Urothelium cell line (cell line): ENCODE measurements at places on chromosomes 2 and 18.

- no peak for DNase-seq
Measured at GRCh38 chr2:207252979-207253645, 87.4 kb upstream of the KLF7 start.

- DNase-seq: no peak
Measured at GRCh38 chr2:105814291-105814940, 69.7 kb downstream of the NCK2 start.

DNA sequence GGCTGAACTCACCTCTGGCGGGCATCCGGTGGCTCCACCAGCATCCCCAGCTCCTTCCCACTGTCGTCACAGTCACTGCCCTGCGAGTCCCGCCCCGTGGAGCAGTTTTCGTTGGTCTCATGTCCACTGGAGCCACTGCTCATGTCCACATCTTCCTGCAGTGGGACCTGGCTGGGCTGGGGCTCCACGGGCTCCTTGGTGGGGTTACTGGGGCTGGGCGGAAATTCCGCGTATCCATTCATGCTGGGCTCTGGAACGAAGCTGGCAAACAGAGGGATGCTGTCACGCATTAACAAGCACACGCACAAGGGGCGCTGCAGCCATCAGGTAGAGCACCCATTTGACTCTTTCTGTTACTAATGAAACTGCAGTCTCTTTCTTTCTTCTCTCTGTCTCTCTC is 10.7 kb downstream of the PER2 start:
- DNase-seq: no peak

- DNase-seq: no peak
Measured at GRCh38 chr18:811182-811891, 705 bp downstream of the YES1 start.

GRCh38 chr18:57273194-57273593 is 79.2 kb upstream of the ST8SIA3 start:
- no peak for DNase-seq

GRCh38 chr2:11866358-11867335 is 120.2 kb downstream of the LPIN1 start:
- no peak for DNase-seq

GRCh38 chr2:118048401-118048800 is 34.5 kb upstream of the CCDC93 start:
- no peak for DNase-seq

DNA sequence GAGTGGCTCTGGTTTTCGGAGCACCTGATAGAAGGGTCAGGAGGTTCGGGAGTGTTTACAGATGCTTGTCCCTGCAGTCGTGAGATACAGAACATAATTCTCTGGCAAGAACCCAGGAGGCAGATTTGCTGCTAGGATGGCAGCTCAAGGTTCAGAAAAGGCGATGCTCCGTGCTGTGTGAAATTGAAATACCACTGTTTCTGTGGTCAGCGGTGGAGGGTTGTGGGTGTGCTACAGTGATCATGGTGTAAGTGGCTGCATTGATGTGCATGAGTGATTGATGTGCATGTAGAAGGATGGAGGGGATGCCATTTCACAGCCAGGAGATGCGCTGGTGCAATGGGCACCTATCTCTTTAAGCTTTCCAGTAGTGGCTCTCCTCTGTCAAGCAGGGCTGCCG is 322.1 kb downstream of the GALR1 start:
- no peak for DNase-seq
